Activated T-helper 9 cell treated with anti-CD3 and anti-CD28 coated beads, Interleukin-2, amount 50 U/mL, for 16 hours (primary cell): ENCODE measurements at places on chromosomes 4 and X.

DNA sequence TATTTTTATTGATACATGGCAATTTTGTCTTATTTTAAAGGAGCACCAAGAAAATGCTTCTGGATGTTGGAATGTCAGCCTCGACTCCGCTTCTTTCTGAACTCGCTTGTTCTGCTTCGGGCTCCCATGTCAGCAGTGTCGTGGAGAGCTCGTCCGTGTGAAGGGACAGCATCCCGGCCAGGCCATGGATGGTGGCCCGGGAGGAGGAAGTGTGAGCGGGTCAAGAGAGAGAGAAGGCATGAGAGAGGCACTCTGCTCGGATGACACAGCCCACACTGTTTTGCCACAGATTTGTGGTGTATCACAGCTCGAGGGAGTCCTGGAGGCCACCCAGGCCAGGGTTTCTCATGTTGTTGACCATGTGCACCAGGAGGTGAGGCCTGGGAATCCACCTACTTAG lies 107.0 kb downstream of the TRAPPC11 start:
- DNase-seq = no peak

DNA sequence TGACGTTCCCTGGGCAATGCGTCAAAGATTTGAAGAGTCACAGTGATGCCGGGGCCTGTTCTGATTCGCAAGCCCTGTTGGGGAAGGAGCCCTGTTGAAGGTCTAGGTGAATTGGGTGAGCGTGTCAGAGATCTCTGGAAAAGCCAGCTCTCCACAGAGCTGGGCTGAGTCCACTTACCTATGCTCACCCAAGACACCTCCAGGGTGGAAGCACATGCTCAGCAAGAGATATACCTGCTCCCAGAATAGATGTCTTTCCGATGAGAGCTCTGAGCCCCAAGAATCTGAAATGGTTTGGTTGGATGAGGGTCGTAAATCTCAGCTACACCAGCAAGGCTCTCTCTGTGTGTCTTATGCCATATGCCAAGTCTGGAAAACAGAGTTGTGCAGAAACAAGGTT lies 1.7 kb downstream of the GABRQ start:
- DNase-seq = no peak

- no peak for DNase-seq
These were observed 64.7 kb upstream of the UGT2B10 start for GRCh38 chr4:68751138-68751537.

DNA sequence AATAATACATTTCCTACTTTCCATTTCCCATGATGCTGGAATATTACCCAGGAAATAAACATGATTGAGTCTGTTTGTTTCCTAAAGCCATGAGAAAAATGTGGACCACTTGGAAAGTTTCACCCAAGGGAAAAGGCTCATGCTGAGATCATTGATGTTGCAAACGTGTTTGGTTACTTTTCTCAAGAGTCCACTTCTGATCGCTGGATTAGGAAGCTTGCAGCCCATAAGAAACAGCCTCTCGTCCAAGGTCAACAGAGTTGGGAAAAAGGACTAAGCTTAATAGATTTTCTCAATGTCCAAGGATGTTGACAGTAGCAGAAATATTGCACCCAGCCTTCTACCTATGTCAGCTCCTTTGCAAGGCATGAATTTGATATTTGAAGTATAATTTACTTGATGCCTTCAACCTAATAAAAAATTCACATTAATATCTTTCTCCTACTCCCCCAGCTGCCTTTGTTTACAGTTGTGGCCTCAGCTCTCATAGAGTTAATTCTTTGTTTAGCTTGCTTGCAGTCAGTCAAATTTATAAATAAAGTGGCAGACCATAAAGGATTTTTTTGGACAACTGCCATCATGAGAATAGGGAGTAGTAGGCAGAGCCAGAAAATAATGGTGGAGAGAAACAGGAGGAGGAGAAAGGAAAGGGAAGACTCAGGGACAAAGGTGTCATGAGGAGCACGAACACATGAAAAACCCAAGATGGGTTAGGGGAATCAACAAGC lies 65.6 kb upstream of the BLTP1 start:
- no peak for DNase-seq

DNA sequence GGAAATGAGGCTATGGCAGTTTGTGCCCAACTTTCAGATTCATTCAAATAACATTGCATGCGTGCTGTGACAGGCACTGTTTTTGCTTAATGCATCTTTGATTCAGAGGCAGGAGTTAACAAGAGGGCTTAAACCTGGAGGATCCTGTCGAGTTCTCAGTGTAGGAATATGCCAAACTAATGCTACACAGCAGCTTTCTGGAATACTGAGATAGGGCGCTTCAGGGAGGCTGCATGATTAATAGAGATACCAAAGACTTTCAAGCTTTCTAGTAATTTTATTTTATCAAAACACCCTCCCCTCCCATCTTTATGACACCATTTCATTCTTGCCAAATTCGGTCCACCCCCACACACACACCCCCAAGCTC lies 636 bp upstream of the TIMM8A start:
- no peak for DNase-seq

DNA sequence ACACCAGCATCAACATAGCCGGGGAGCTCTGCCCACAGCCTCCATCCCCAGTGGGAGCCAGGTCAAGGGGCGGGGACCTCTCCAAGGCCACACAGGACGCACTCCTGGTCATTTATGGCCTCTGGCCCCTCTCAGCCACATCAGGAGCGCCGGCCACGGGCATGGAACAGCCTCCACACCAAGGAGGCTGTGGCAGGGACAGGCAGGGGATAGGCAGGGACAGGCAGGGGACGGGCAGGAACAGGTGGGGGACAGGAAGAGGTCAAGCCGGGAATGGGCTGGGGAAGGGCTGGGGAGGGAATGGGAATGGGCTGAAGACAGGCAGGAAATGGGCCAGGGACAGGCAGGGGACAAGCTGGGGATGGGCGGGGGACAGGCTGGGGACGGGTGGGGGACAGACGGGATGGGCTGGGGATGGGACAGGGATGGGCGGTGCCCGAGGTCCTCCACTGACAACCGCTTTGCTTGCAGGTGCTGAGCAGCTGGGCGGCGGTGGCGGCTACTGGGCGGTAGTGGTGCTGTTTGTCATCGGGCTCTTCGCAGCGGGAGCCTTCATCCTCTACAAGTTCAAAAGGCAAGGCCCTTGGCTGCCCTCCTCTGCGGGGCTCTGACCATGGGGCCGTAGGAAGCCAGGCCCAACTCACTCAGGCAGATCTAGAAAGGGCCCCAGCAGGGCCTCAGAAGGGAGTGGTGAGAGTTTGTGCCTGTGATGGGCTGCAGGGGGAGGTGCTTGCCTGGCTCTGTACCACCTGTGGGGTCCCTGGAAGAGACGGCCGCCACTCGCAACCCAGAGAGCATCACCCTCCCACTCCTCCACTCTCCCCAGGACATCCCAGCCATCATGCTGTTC lies 205.6 kb downstream of the AFAP1 start:
- no peak for DNase-seq

- no peak for DNase-seq
These were observed 53.1 kb upstream of the SPRY1 start for GRCh38 chr4:123343400-123344041.

DNA sequence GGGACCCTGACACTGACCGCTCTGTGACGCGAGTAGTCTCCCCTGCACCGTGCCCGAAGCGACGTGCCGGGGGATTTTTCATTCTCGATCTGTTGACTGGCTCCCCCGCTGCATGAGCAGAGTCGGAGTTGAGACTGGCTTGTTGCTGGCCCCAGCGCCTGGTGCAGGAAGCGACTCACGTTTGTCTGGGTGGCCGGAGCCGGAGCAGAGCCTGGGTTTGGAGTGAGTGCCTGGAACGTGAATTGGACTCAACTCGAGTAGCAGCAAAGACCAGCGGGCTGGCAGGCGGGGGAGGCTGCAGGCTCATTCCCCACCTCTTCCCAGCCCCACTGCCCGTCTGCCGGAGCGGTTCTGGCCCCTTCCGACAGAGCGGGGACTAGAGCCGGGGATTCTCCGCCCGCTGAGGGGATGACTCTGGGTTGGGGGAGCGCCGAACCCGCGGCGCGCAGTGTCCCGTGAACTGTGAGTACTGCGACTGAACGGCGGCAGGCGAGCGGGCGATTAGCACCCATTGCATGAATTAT lies 554 bp downstream of the PCDH7 start:
- no peak for DNase-seq

DNA sequence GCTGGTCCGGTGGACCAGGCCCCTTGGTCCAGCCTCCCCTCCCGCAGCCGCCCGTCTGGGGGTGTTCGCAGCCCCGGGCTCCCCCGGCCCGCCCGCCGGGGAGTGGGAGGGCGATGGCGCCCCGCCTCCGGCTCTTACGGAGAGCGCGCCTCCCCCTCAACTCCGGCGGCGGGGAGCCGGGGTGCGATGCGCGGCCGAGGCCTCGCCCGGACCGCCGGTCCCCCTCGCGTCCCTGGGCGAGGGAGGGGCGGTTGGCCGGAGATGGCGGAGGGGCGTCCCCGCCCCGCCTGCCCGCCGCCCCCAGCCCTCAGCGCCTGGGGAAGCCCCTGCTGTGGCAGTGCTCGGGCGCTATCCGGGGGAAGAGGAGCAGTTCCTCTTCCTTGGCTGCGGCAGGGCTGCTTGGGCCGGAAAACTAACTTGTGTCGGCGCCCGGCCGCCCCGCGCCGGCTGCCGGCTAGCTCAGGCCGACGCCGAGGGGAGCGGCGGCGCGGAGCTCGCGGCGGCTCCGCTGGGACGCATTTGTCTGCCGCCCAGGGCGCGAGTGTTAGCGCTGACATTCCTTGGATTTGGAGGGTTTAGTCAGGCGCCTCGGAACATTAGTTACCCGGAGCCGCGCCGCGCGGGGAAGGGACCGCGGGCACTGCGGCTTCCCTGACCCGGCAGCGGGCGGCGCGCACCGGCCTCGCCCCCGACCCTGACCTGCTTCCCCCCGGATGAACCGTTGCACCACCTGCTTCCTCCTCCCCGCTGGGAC lies 994 bp downstream of the GALNT7 start:
- DNase-seq = peak; percentile 50

DNA sequence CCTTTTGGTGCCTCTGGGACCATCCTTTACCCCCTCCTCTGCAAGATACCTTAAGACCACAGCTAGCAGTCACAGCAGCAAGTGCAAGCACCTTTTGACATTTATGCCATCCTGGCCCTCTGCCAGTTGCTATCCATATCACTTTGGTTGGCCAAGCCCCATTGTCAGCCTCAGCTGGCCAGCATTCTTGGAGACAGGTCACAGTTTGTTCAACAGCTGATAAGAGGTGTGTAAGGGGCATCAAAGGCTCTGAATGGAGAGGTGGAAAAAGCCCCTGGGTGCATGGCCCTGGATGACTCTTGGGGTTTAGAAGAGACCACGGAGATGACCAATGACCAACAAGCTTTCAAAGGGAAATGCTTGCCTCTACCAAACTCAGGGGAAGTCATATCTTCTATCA lies 133.6 kb upstream of the MAMLD1 start:
- no peak for DNase-seq

- no peak for DNase-seq
These were observed 78.1 kb upstream of the FSTL5 start for GRCh38 chr4:162241857-162242256.

GRCh38 chrX:49106930-49107329 lies 16.6 kb downstream of the GPKOW start:
- no peak for DNase-seq

DNA sequence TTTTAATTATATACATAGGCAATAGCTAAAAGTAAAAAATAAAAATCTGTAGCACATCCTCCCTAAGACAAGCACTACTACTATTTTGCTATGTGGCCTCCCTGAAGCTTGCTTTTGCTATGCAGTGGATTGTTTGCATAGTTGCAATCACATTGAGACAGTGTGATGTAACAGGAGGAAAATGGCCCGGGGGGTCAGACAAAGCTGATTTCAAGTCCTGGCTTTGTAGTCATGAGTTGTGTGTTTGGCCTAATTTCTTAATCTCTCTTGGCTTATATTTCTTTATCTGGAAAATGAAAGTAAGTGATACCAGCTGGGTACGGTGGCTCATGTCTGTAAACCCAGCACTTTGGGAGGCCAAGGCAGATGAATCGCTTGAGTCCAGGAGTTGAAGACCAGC lies 166.6 kb downstream of the LHFPL1 start:
- no peak for DNase-seq

GRCh38 chr4:40550196-40550595 lies 79.5 kb downstream of the RBM47 start:
- DNase-seq = no peak

DNA sequence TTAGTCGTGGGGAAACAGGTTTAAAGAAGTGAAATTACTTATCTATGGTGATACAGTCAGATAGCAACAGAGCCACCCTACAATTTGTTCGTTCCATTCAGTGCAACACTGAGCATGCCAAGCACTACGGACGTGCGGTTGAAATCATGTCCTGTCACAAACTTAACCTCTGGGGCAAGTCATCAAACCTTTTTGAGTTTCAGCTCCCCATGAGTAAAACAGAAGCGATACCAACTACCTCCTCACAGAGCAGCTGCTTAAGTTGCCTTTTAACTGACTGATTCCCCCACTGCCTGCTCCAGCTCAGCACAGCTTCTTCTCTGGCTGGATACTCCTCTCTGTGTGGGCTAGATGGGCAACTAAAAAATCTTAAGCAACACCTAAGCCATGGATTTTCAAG lies 36.0 kb downstream of the LHFPL1 start:
- DNase-seq = no peak

DNA sequence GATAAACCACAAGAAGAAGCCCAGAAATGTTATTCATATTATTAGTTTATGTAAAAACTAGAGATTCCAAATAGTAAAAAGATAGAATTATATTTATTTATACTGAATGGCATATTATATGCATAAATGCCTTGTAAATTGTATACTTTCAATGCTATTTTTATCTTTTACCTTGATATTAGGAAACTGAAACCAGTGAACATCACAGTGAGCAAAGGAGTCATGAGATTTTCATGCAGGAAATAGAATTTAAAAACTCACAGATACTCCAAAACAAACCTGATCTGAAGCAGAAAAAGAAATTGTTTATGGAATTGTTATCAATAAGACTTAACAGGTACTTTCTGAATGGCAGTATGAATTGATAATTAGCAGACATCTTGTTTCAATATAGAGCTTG lies 207.3 kb upstream of the CENPE start:
- DNase-seq = no peak

DNA sequence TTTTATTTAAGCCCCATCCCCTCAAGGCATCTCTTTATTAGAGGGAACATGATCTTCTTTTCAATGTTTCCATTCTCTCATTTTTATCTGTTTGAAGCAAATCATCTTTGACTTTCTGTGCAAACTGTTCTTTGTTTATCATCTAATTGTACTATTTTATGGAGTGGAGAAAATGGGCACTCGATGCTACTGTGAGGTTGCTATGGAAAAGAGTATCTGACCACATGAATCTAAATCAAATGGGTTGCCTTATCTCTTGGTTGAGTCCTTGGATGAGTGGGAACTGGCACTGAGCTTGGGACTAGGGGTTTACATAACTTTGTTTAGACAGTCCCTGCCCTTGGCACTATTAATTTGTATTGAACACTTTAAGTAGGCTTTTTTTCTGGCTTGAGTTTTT lies 9.1 kb downstream of the OCRL start:
- no peak for DNase-seq

GRCh38 chr4:48642421-48643374 lies 137.4 kb downstream of the FRYL start:
- DNase-seq = no peak

DNA sequence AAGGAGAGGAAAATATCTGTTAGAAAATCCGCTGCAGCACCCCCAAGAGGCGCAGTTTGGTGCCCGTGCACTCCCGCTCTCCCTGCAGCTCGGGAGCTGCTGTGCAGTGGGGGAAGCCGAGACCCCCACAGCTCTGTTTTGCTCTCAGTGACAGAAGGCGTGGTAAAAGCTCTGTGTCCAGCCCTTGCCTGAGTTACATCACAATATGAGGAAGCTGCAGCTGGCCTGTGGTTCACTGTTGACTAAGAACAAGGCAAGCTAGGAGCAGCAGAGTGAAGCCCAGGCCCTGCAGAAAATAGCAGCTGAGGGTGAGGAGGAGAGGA lies 88.5 kb upstream of the ADRA2C start:
- DNase-seq = no peak

- no peak for DNase-seq
These were observed 203.0 kb downstream of the CENPC start for GRCh38 chr4:67342291-67342690.
